ENCODE measurements at places on chromosomes 7 and 10.

DNA sequence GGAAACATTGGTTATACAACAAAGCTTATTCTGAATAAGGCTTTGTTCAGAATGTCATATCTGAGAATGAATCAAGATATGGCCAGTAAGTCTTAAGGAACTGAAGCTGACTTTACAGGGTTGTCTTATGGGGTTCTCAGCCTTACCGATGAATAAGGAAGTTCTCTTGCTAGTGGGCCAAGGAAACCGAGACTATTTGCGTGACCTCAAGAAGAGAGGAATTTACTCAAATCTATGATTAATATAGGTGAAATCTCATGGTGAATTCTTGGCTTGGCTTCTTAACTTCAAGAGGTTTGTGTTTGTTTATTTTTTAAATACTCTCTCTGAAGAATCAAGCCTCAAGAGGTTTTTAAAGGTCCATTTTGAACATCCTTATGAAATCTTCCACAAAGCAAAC is 4.7 kb upstream of the MRLN start:
- no peak for DNase-seq

- no peak for DNase-seq
Observed at GRCh38 chr10:123622381-123622780, 43.8 kb upstream of the GPR26 start.

DNA sequence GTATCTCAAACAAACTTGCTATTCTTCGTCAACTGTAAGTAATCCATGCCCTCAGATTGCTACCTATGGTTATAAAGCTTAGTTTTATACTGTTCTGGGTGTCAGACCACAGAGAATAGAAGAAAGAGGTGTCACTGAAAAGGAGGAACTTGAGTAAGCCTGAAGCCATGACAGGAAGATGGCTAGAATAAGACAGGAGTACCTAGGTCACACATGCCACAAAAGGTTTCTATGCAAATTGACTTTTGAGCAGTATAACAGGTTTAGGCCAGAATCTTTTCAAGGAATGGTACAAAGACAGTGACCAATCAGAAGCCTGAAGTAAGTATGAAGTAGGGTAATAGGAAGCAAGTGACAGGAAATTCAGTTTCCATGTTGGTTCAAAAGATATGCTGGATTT is 23.5 kb downstream of the FBXW4 start:
- DNase-seq = no peak

- DNase-seq = no peak
Observed at GRCh38 chr7:112420236-112420861, 29.9 kb upstream of the IFRD1 start.

- peak; percentile 9 for DNase-seq
Observed at GRCh38 chr10:60732807-60733516, 45.3 kb upstream of the CDK1 start.

GRCh38 chr10:116490028-116490662 is 55.6 kb upstream of the PNLIP start:
- DNase-seq = no peak

GRCh38 chr7:155208681-155209477 is 88.8 kb upstream of the INSIG1 start:
- DNase-seq = no peak

- DNase-seq = peak; percentile 22
Observed at GRCh38 chr7:140478246-140479061, 851 bp downstream of the MKRN1 start.

- no peak for DNase-seq
Observed at GRCh38 chr10:112768121-112768520, 181.9 kb upstream of the TCF7L2 start.

- DNase-seq = no peak
Observed at GRCh38 chr7:20249920-20250319, 32.7 kb upstream of the MACC1 start.
